ENCODE measurements at places on chromosomes 7 and 10.
A peak's percentile ranks its signal among the peaks of the same experiment; 100 is the strongest.

GRCh38 chr7:81769891-81770727, at the start of gene HGF:
Gene HGF (minus strand): TSS chr7:81770047. CDS start chr7:81769971, 76 bp downstream.
- peak; percentile 63 for DNase-seq

GRCh38 chr10:114879093-114879492, 57.5 kb downstream of the FHIP2A start:
- DNase-seq, result peak; percentile 86

DNA sequence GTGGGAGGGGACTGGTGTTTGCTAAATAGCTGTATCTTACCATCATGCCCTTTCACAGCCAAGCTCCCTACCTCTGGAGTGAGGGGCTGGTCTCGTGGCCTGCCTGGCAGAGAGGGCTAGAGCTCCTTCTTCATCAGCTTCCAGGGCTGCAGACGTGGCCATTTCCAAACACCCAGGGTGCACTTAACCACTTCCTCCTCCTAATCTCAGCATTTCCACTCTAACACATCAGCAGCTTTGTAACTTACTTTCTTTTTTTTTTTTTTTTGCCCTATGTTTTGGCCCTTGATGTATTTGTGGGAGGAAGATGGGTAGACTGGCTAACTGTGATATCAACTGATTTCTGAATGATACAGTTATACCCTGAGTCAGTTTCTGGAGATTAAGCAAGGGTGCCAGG, 27.4 kb downstream of the LRRC4 start:
- no peak for DNase-seq

DNA sequence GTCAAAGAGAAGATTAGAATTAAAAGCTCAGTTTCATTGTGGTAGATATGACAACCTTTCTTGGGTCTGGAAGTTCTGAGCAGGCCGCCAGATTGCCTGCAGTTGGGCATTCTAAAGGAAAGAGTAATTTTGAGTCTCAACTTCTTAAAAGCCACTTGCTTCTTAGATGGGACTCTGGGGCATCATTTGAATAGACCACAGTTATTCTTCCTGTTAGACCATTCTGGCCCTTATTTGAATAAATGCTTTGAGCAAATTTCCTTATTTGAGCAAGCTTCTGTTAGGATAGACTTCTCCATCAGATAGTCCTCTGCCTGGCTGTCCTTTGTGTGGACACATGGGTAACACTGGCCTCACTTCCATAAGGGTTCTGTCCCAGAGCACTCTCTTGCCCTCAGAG, 40.2 kb downstream of the SND1 start:
- no peak for DNase-seq

DNA sequence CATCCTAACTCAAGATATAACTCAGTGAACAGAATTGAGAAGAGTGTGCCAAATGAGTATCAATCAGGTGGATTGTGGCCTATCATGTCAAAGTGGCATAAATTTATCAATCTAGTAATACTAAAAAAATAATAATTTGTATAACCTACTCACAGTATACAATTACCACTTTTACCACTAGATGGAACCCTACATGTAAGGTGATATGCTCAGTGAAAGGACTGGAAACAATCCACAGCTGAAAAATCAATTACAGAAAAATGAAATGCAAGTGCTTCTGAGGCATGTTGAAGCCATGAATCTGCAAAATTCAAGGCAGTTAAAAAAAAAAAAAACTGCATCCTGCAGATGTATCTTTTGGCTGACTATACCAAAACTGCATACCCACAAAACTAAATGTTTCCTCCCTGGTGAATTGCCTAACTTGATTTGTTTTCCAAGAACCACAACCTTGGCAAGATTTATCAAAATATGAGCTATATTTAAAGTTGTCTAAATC, 13.9 kb downstream of the ARHGAP19 start:
- DNase-seq, result peak; percentile 96

- peak; percentile 79 for DNase-seq
These were observed 10.5 kb downstream of the LSM5 start for GRCh38 chr7:32479574-32480200.

GRCh38 chr7:146728611-146729010, 612.0 kb downstream of the CNTNAP2 start:
- no peak for DNase-seq

- no peak for DNase-seq
These were observed 299.3 kb upstream of the MEOX2 start for GRCh38 chr7:15985587-15986384.

DNA sequence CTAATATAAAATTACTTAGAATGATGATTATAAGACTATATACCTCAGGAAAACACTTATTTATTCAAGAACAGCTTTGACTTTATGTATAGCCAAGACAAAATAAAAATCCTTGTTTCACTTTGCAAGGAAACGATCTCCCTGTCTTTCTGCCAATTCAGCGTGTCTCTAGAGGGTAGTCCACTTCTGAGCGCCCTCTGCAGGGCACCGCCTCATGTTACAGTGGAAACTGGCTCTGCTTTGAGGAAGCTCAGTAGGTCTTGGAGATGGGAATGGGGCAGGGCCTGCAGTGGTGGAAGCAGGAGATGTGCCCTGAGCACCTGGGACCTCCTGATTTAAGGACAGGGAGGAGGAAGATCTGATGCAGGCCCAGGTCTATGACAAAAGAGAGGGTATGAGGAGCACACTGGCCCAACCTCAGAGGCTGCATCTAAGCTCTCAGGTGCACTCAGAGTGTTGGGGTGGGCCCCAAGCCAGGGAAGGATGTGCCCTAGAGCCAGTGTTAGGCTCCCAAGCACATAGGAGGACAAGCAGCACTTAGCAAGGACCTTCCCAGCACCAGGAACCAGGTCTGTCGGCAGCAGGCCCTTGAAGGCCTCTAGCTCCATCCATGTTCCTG, 481.0 kb downstream of the TNS3 start:
- DNase-seq, result peak; percentile 53

Measured in adipocyte (in vitro differentiated cells).